ENCODE measurements at places on chromosomes 5 and 9.
A peak's percentile ranks its signal among the peaks of the same experiment; 100 is the strongest.

GRCh38 chr9:95118596-95118995, 198.9 kb downstream of the FANCC start:
- no peak for DNase-seq

- no peak for DNase-seq
Measured at GRCh38 chr5:171355302-171355724, 32.3 kb upstream of the NPM1 start.

DNA sequence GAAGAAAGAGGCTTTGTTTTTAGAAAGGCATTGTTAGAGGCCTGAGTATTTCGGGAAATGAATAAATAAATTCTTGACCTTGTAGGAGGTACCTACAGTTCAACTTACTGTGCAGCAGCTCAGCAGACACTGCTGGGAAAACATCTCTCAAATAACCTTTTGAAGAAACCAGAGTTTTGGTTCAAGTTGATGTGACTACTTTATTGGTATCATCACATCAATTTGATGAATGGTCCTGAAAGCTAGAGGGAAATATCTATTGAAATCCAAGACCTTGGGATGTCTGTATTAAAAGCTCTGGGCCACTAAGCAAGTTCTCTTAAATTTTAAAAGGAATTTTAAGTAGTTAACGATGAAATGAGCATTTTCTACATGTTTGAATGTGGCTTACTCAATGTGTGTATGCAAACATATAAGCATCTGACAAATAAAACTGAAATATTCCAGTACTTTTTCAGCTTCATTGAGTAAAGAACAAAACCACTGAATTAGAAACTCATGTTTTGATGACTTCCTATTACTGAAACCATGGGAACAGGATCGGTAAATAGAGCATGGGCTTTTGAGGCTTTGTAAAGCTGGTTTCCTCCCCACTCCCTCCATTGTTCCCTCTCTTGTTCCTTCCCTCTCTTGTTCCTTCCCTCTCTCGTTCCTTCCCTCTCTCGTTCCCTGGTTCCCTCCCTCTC, 36.7 kb downstream of the SLC27A6 start:
- DNase-seq: no peak

GRCh38 chr5:78545406-78545805, 103.2 kb downstream of the LHFPL2 start:
- DNase-seq: no peak

DNA sequence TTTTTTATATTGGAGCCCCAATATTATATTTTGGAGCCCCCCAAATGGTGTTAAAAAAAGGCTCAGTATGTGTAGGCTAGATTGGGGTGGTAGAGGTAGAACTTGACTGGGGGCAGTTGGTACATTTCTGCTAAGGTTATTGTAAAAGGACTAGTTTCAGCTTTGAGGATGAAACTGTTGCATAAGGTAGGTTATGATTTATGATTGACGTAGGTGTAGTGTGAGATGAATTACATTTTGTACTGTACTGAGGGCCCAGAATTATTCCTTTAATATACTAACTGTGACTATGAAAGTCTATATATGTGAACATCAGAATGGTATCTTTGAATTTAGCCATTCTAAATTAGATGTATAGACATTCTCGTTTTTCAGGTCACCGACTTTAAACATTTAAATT, 3.6 kb downstream of the RIC1 start:
- no peak for DNase-seq

DNA sequence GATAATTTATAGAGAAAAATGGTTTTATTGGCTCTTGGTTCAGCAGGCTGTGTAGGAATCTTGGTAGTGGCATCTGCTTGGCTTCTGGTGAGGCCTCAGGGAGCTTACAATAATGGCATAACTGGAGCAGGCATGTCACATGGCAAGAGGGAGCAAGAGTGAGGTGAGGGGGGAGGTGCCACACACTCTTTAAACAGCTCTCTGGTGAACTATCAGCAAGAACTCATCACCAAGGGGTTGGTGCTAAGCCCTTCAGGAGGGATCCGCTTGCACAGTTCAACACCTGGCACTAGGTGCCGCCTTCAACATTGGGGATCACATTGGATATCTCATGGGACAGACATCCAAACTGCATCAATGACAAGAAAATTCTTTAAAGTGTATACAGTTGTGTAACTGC, 10.5 kb downstream of the GPBP1 start:
- DNase-seq: no peak

DNA sequence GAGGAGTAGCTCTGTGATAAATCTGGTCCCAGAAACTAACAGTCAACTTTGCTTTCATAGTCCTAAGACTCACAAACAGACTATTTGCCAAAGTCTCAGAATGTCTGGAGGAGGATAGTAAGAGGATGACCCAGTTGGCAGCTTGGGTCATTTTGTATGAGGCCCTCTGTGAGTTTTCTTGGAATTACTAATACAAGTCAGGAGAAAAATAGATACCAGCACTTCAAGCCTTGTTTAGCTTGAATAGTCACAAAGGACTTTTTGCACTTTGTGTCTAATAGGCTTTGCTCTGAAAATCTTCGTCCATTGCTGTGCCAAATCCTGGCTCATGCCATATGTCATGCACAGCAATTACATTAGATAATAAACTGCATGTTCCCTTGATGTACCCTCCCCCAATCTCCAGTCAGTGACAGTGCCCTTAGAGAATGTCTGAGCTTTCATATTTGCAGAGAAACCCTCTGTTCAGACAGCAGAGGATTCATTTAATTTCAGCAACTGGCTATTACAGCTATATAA, 612.8 kb downstream of the CSNK1G3 start:
- peak; percentile 63 for DNase-seq

GRCh38 chr9:85276741-85277140, 465.0 kb downstream of the AGTPBP1 start:
- no peak for DNase-seq

DNA sequence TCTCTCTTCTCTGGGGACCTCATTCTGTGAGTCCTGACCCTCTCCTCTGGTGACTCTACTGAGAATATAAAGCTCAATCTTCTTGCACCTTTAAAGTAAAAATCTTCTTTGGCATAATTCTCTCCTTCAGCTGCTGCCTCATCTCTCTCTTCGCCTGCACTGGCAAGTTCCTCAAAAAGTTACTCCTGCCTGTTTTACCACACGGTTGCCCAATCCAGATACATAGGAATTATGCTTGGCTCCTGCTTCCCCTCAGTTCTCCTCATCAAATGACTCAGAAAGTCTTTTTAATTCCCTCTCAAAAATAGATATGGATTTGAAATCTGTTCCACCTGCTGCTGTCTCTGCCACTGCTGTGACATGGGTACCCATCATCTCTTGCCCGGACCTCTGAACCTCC, 14.4 kb upstream of the HRCT1 start:
- DNase-seq: no peak

DNA sequence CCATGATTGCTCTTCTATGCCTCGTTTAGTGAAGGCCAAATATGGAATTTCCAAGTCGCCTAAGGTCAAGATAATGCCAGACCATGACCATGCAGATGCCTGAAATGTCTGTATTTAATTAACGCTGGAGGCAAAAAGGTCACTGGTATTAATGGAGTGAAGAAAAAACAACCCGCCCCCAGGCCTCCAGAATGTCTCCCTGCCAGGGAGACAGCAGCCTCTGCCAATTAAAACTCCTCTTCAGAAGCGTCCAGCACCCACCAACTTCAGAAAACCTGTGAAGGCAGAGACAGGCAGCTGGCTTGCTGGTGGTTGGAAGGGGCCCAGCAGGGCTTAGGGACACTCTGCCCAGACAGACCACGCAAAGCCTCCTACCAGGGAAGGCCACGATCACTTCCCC, 94.4 kb downstream of the VAV2 start:
- DNase-seq: no peak

All from DMS 273 treated with DMSO at 0.1 percent for 48 hours (cell line).